ENCODE measurements at places on chromosomes 16 and 17.

DNA sequence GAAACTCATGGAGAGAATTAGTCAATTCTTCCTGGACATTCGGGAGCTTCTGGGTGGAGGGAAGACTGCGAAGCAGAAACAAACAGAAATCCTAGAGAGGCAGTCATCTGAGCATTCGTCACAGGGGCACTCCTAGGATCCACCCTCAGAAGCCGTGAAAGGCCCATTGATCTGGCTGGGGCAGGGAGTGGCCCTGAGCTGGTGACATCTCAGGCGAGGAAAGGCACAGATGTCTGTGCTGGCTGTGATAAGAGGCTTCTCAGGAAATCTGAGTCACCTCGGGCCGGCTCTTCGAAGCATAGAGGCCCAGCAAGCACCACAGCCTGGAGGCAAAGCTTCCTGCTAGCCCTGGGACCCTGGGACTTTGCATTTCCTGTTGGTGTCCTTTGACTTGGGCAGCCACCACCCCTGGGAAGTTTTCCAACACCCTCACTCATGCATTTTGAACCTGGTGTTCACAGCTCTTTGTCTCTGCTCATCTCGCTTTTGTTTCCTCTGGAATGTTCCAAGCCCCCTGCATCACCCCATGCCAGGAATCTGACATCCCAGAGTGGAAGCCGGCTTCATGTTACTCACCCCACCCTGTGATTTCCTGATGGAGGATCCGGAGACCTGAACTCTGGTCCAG lies 23.3 kb upstream of the CDRT4 start:
- DNase-seq: no peak

GRCh38 chr17:36496018-36496789 lies 9.7 kb downstream of the ZNHIT3 start:
- no peak for DNase-seq

DNA sequence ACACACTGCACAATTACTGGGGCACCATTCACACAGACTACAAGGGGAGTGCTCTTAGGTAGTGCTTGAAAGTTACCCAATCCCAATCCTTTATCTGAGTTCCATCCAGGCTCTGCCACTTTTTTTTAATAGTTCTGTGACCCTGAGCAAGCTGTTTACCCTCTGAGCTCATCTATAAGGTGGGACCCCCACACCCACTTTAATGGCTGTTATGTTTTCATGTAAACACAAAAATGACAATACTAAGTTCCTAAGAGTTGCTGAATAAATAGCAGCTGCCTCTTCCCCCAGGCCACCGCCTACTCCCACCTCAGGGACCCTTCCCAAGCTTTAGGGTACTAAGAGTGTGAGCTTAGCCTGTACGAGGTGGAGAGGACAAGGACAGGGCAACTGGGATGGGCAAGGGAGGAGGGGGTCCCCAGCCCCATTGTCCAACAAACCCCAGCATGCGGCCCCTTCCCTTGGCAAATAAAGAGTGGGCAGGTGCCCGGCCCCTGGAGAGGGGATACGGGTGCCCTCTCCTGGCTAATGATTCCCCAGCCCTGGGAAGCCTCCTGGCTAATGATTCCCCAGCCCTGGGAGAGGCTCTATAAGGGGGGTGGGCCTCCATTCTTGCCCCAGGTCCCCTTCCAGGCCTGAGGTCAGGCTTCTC lies 14.6 kb downstream of the SLC13A2 start:
- no peak for DNase-seq

DNA sequence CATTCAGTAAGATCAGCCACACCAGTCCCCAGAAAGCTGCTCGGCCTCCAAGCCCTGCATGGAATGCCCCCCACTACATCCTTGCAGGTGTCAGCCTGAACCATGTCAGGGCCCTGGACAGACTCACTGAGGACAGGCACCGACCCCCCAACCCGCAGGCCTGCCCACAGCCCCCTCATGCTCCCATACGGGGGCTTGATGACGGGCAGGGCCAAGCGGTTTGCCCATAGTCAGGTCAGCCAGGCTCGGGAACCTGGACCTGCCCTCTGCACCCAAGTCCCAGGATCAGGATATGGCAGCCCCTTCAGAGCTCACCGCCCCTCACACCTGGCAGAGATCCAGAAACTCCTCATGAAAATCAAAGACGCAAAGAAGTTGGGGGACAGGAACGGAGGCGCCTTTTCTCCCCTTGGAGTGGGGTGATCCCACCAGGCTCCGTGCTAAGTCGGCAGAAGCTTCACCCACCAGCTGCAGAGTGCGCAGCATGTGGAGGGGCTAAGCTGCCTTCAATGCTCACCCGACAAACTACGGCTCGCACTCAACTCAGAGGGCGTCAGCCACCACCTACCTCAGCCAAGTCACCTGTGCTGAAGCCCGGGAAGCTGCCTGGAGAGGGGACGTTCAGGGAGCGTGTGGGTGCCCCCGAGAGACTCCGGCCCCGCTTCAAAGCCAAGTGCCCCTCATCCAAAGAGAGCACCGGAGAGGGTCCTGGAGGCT lies 26.5 kb downstream of the GNPTG start:
- no peak for DNase-seq

- no peak for DNase-seq
These were observed 217.8 kb downstream of the CDRT15L2 start for GRCh38 chr17:20797292-20797691.

GRCh38 chr16:11687601-11688519 lies 19.6 kb downstream of the SNN start:
- no peak for DNase-seq

GRCh38 chr16:945271-946047 lies 25.3 kb downstream of the LMF1 start:
- no peak for DNase-seq

DNA sequence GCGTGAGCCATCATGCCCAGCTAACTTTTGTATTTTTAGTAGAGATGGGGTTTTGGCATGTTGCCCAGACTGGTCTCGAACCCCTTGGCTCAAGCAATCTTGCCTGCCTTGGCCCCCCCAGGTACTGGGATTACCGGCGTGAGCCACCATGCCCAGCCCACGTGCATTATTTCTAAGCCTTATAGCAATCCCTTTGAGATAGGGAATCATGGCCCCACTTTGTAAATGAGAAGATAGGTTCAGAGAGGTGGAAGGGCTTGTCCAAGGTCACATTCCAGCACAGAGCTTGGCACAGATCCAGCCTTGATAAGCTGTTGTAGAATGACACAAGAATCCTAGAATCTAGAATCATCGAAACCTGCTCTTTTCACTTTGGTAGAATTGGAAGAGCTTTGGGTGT lies 4.2 kb upstream of the PYCARD start:
- no peak for DNase-seq

GRCh38 chr17:42517516-42517915 lies 18.5 kb upstream of the NAGLU start:
- DNase-seq: peak; percentile 70

GRCh38 chr17:6135236-6135635 lies 65.1 kb downstream of the WSCD1 start:
- DNase-seq: no peak

GRCh38 chr17:59277031-59277430 lies 54.4 kb upstream of the YPEL2 start:
- DNase-seq: no peak

DNA sequence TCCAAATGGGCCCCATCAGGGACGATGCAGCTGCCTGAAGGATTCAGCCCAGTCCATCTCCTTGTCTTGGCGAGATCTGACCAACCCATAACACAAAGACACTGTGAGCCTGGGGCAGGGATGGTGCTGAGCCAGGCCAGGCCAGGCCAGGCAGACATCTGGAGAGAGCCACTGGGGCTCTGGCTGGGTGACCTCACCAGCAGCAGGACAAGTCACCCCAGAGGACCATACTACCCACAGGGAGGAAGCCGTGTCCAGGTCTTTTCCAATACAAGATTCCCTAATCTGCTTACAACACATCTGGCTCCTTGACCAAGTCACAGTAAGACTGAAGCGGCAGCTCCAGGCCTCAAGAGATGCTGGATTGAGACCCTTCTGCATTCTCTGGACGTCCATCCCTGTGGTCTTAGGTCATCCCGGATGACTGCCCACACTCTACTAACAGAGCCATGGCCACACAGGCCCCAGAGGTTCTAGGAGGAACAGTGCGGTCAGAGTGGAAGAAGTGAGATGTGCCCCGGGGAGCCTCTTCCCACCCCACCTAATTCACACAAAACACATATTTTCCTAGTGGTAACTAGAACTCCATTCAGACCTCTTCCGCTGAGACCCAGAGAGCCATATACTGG lies 81.8 kb upstream of the RCVRN start:
- DNase-seq: no peak

- peak; percentile 81 for DNase-seq
These were observed at the start of gene CISD3 for GRCh38 chr17:38729886-38730525. Gene CISD3, plus strand, starts transcription at chr17:38730341. Its CDS starts 18 bp downstream, at chr17:38730359.

- DNase-seq: no peak
These were observed 96.8 kb upstream of the ELAC2 start for GRCh38 chr17:13114601-13115031.

DNA sequence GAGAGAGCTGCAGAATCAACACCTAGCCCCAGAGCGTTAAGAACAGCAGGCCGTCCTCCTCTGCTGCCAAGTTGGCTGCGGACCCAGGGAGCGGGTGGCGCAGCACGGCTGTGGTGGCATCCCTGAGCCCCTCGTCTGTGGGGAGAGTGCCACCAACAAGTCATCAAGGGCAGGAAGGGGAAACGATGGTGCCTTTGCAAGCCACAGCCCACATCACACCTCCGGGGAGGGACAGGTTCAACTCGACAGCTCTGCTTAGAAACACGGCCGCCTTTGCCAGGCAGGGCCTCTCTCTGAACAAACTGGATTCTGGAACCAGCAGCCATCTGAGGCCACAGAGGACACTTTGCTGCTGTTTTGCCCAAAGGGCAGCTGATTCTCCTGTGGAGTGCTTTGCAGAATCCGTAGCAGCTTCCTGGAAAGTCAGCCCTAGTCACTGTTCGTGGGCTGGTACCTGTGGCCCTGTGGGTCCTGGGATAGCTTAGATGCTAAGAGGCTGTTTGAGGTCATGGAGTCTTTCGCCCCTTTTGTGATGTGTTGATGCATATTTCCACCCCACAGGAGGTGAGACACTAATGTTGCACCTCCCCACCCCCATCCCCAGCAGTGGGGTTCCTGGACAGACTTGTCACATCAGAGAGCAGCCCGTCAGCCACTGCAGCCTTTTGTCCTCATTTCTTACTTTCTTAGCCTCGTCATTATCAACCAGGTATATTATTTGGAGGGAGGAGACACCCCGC lies 270.6 kb downstream of the CPPED1 start:
- DNase-seq: no peak

DNA sequence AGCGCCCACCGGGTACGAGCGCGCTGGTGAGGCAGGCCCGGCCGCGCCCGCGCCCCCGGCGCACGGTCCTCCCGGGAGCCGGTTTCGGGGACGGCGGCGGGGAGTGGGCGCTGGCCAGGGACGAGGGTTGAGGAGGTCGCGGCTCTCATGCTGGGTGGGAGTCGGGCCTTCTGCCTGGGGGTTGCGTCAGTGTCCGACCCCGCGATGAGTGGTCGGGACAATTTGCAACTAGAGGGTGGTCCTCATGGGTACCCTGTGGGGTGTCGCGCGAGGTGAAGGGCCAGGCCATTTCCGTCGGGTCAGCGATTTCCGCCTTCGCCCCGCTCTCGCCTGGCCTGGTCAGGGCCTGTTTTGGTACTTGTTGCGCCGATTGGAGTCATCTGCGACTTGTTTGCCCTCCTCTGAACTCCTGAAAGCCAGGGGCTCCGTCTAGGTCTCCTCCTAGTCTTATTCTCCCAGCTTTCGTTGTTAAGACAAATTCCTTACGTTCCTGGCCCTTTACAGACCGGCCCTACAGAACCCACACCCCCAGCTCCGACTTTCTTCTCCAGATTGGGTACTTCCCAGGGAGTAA lies 14.9 kb downstream of the NAA60 start:
- DNase-seq: no peak

- no peak for DNase-seq
These were observed 117.4 kb downstream of the SNX29 start for GRCh38 chr16:12093902-12094301.

DNA sequence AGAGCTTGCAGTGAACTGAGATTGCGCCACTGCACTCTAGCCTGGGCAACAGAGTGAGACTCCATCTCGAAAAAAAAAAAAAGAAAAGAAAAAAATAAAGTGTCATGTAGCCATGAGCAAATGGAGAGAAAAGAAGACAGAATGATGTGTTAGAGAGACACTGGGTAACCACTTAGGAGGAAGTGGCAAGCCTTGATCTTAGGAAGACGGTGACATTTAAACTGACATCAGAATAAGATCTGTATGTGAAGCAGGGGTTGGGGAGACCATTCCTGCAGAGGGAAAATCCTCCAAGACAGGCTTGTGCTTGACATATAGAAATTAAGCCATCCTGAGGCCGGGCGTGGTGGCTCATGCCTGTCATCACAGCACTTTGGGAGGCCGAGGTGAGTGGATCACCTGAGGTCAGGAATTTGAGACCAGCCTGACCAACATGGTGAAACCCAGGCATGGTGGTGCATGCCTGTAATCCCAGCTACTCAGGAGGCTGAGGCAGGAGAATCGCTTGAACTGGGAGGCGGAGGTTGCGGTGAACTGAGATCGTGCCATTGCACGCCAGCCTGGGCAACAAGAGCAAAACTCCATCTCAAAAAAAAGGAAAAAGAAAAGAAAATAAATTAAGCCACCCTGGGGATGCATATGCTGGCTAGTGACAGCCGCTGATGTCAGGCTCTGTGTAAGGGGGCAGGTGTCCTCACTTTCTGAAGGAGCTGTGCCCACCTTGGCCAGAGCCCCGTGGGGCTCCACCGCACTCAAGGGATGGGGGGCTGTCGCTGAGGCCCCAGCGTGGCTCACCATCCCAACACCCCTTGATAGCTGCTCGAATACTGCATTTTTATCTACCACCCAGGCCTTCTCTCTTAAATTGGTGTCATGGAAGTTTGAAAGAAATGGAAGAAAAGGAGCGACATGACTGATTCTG lies 13.1 kb upstream of the CYB5B start:
- no peak for DNase-seq

Data from activated effector memory CD4-positive, alpha-beta T cell treated with Interleukin-2 at 50 U/mL for 16 hours (primary cell).